ENCODE measurements at places on chromosomes 7 and 10. TPM values are rescaled to one million over a fixed set of nuclear protein-coding genes. Genes with fewer than 3 reads are reported as not detected.

The WNT8B gene
- total RNA-seq = not detected

The NOC3L gene
- total RNA-seq = 11.6 TPM

The ABCB1 gene
- 3.8 TPM for total RNA-seq

The PTPN12 gene
- 25.2 TPM for total RNA-seq

The STAG3 gene
- 0.32 TPM for total RNA-seq
